GM20000 (cell line): ENCODE measurements at places on chromosomes 5 and 9.

GRCh38 chr5:112635276-112635675 is 102.4 kb upstream of the APC start:
- no peak for DNase-seq

DNA sequence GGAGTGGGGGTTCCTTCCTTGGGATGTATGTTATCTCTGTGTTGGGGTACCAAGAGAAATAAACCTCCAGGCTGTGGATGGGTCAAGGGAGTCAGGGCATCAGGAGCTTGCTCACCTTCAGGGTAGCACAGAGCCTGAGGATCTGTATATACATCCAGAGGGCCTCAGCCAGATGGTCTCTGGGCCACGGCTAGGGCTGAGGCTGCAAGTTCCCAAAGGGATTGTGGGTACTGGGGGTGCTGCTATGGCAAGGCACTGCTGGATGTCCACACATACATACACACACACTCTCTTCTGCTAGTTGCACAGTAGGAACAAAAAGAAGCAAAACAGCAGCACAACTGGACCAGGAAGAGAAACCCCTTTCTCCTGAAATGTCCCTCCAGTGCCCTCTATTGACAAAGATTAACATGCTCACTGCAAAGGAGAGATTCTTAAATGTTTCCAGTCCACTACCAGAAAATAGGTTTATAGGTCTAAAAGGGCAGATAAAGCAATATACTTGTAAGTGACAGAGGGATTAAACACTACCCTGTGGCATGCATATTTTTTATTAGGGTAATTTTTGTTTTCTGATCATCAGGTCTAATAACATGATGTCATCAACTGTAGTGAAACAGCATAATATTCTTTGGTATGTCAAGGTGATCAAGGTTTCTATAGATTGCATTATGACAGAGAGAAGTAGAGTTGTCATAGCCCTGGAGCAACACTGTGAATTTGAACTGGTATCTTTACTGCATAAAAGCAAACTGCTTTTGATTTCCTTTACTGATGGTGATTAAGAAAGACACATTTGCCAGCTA is 56.3 kb upstream of the KCNN2 start:
- DNase-seq: peak; percentile 20

GRCh38 chr9:87792831-87793288 is 66.9 kb downstream of the CTSL start:
- peak; percentile 48 for DNase-seq

- no peak for DNase-seq
Measured at GRCh38 chr9:8234316-8234715, 434.7 kb upstream of the DMAC1 start.

DNA sequence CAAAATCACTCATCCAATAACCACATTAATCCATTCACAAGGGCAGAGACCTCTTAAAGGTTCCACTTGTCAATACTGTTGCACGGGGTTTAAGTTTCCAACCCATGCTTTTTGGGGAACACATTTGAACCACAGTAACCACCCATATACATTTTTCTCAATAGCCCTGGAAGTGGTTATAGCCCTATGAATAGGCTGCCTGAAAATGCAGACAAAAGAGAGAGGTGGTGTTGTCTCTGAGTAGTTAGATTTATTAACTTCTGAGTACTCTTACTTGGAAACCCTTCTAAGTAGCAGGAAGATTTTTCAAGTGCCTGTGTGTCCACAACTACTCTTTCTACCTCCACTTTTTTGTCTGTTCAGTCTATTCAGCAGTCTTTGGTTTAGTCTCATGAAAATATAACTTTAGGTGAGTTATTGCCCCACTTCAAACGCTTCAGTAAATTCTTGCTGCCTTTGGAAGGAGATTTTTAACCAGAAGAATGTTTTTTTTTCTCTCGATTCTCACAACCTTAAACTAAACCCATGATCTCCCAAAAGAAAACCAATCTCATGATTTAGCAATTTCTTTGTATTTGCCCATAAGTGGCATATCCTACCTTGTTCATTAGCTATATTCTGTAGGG is 42.6 kb downstream of the ARHGEF28 start:
- DNase-seq: no peak

DNA sequence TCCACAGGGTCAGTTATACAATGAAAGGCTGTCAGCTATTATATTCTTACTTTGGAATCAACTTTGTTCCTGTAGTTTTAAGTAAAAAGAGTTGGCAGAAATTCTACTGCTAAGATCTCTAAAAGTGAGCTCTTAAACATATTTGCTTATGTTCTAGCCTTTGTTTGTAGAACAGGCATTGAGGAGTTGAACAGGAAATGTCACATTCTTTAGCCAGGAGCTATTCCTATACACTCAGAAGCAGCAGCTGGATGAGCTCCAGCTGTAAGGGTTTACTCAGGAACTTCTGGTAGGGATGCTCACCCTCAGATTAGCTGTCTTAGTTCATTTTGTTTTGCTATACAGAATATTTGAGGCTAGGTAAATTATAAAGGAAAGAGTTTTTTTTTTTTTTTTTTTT is 22.4 kb upstream of the SPINK14 start:
- DNase-seq: no peak

- DNase-seq: no peak
Measured at GRCh38 chr9:135743546-135744332, 41.8 kb downstream of the KCNT1 start.

GRCh38 chr9:35993976-35994720 is 36.2 kb upstream of the OR2S2 start:
- DNase-seq: no peak

- DNase-seq: no peak
Measured at GRCh38 chr5:35171078-35171477, 59.2 kb downstream of the PRLR start.

DNA sequence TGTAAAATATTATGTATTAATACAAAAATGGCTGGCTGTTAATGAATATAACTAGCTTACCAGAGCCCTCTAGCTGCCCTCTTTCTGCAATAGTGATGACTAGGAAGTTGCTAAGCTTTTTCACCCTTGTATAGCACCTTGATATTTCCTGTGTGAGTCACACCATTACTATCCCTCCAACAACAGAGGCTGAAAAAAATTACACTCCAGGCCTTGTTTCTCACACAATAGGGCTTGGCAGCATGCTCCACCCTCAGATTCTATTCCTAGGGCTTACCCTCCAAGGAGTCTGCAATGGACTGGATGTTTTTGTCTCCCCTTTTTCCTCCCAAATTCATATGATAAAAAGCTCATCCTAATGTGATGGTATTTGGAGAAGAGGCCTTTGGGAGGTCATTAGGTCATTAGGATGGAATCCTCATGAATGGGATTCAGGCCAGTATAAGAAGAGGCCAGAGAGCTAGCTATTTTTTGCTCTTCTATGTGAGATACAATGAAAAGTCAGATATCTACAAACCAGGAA is 184.6 kb upstream of the MAP1B start:
- no peak for DNase-seq
